ENCODE measurements at places on chromosomes 6 and 20.

DNA sequence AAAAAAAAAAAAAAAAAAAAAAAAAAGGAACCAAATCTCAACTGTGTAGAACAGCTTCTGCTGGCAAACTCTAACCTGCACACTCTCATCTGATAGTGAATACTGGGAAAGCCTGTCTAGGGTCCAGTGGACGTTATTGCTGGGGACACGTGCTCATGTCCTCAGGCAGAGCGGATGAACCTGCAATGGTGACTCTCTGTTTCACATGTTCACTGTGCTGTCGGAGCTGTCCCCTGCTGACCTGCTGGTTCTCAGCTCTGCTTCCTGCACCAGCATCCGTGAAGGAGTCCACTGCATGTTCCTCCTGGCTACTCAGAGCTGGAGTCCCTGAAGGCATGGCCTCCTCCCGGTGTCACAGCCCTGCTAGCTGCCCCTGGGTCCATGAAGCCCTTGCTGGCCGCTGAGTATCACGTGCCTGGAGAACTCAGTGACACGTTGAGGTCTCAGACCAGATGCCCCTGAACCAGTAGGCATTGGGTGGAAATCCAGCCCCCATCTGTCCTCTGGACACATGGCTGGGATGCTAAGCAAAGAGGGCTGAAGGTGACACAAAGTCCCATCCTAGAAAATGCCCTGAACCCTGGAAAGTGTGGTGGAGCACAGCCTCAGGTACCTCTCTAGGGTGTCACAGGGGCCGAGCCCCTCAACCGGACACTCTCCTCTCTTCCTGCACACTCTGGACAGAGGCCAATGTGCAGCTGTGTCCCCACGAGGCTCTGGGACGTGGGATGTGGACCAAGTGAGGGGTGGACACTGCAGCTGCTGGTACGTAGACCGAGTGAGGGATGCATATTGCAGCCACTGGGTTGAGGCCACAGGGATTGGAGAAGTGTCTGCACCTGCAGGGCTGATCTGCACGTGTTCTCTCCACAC is 54.9 kb upstream of the FRMD1 start:
- DNase-seq: no peak

GRCh38 chr6:167898673-167899311 is 72.1 kb downstream of the AFDN start:
- peak; percentile 48 for DNase-seq

DNA sequence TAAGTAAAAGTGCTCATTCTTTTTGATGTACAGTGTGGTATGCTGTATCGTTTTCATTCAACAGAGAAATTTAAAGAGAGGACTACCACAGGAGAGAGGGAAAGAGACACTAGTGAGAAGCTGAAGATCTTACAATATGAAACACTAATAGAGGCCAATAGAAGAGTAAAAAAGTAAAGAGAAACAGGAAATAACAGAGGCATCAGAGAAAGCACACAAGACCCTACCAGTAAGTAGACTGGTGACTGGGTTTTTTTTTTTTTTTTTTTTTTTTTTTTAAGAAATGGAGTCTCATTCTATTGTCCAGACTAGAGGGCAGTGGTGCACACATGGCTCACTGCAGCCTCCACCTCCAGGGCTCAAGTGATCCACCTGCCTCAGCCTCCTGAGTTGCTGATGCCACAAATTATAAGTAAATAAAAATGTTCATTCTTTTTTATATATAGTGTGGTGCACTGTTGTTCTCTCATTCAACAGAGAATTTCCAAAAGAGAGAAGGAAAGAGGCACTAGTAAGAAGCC is 18.8 kb downstream of the ELOVL4 start:
- no peak for DNase-seq

DNA sequence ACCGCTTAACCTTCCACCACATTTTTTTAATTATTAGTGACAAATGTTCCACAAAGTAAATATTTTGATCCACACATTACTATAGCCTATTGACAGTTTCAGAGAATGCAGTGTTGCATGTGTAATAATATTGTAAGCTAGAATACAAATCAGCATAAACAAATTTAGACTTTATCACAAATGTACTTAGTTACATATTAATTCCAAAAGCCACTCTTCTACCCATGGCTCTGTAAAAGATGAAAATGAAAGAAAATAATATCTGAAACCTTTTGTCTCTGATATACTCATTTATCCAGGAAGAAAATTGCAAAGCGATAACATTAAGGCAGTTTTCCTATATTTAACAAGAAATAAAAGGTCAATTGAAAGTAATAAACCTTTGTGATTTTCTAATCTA is 954.0 kb upstream of the MAN1A1 start:
- no peak for DNase-seq

DNA sequence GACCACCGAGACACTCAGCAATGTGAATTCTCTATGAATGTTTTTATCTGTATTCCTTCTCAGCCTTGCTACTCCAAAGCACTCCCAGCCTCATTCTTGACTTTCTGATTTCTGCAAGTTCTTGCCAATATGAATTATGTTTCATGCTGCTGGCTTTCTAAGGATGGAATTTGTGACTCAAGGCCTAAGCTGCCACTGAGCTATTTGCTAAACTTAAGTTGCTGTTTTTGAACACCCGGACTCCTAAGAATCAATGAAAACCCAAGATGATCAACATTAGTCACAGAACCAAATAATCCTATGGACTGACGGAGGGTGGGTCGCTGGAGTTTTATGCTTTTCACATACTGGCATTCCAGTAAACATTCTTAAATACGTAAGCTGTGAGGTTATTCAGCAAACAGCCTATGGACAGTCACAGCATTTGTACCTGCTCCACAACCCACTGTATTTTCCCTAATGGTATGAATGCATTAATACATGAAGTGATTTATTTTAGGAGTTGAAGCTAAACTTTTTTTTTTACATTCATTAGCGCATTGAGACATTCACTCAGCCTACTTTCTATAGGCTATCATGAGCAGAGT is 8.2 kb upstream of the PXDC1 start:
- DNase-seq: peak; percentile 54

GRCh38 chr6:162099685-162100084 is 627.9 kb downstream of the PRKN start:
- peak; percentile 93 for DNase-seq

DNA sequence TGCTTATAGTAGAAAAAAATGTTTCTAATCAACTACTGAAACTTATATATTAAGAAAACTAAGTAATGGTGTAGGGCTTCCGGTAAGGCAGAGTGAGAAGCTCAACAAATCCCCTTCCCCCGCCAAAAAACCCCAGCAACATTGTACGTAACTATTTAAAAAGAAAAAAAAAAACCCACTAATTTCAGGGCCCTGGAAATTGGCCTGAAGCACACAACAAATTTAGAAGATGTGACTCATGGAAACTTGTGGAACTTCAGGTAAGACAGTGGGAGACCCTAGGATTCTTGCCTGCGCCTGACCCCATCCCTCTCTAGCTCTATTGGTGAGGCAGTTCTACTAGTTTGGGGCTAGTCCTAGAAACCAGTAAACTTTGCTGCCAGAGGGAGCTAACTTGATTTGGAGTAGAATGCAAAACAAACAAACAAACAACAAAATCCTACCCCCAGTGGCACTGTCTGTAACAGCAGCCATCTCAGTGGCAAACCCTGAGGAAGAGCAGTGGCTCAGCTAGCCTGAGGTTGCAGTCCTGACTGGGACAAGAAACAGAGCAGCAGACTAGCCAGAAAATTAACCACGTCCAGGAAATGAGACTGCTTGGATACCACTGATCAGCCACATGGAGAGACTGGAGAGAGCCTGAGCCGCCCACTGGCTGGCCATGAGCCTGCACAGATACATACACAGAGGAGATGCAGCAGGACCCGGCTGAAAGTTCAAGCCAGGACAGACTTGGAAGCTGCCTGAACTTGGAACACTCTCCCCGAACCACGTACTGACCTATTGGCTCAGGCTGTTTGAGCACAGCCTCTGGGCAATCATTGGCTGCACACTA is 135.1 kb downstream of the TBXT start:
- DNase-seq: no peak

GRCh38 chr6:106860940-106861339 is 113.6 kb downstream of the CD24 start:
- no peak for DNase-seq

- no peak for DNase-seq
These were observed 54.7 kb upstream of the TOX2 start for GRCh38 chr20:43859994-43860393.

DNA sequence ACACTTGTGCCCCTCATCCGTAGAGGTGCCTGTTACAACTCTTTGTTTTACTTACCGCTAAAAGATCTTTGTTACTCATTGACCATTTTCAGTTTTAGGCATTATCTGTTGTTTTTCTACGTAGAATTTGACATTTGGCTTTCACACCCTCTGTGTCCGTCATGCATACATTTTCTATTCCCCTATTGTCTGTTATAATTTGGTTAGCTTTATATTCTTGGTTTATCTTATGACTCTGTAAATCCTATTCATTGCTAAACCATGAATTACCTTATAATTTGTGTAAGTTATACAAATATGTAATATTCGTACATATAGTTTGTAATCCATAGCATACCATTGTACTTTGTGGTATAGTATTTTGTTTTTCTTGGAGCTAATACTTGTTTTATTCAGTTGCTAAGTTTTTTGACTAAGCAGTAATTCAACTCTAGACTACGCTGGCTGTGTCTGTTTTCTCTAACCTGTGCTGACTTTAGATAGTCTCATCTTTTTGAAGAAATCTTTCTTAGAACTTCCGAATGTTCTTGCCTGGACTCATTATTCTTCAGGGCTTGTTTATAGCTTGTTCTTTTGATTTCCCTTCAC is 21.8 kb downstream of the CDC5L start:
- no peak for DNase-seq

GRCh38 chr20:34369265-34369664 is 6.2 kb downstream of the ITCH start:
- DNase-seq: peak; percentile 62

- DNase-seq: no peak
These were observed 88.8 kb downstream of the THEMIS start for GRCh38 chr6:127811900-127812570.

- peak; percentile 84 for DNase-seq
These were observed 10.1 kb downstream of the MAP3K5 start for GRCh38 chr6:136782021-136782770.

GRCh38 chr20:15710636-15711035 is 862.6 kb downstream of the KIF16B start:
- DNase-seq: no peak

DNA sequence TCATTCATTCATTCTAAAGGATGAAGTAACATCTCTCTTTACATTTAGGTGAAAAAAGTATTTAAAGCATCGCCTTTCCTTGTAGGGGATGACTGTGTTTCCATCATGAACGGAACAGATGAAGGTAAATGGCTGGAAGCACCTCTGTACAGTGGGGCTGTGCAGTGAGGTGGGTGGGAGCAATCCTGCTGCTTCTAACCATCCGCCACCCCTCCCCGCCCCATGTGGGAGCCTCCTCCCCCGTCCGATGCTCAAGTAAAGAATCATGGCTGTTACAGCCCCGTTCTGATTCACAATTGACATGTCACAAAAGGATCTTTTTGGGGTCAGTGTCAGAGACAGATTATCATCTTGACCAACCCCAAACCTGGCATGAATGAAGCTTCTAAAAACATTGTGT is 19.3 kb downstream of the ENTPD6 start:
- no peak for DNase-seq

GRCh38 chr6:55530931-55531330 is 48.1 kb downstream of the HMGCLL1 start:
- DNase-seq: no peak

- no peak for DNase-seq
These were observed 60.4 kb downstream of the SCAND1 start for GRCh38 chr20:35893942-35894341.

- no peak for DNase-seq
These were observed 382.9 kb downstream of the QKI start for GRCh38 chr6:163797296-163797845.

GRCh38 chr6:80185492-80185891 is 79.0 kb downstream of the BCKDHB start:
- DNase-seq: no peak
